Muscle of arm (tissue), 14 donors: ENCODE measurements at places on chromosomes 1 and 21. TPM values are rescaled to one million over a fixed set of nuclear protein-coding genes. Genes with fewer than 3 reads are reported as not detected.

LAD1 gene
- polyA plus RNA-seq, result 15.9 TPM

DNA sequence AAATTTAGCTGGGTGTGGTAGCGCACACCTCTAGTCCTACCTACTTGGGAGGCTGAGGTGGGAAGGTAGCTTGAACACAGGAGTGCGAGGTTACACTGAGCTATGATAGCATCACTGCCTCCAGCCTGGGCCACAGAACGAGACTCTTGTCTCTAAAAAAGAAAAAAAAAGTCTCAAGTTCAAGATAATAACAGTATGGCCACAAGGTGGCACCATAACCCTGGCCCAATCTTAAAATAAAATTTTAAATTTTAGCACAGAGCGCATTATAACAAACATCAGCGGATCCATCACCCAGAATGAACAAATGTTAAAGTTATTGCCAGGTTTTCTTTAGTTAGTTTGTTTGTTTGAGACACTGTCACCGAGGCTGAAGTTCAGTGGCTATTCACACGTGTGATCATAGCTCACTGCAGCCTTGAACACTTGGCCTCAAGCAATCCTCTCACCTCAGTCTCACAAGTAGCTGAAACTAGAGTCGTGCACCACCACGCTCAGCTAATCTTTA lies 2.9 kb upstream of the HTR6 start:
- DNase-seq, result peak; percentile 61

GRCh38 chr1:237672748-237673147 lies 218.0 kb downstream of the ZP4 start:
- DNase-seq, result no peak

GRCh38 chr1:238648751-238649150 lies 737.6 kb upstream of the CHRM3 start:
- DNase-seq, result no peak

GRCh38 chr1:205449750-205450443 lies 5.9 kb downstream of the BLACAT1 start:
- DNase-seq, result no peak

DNA sequence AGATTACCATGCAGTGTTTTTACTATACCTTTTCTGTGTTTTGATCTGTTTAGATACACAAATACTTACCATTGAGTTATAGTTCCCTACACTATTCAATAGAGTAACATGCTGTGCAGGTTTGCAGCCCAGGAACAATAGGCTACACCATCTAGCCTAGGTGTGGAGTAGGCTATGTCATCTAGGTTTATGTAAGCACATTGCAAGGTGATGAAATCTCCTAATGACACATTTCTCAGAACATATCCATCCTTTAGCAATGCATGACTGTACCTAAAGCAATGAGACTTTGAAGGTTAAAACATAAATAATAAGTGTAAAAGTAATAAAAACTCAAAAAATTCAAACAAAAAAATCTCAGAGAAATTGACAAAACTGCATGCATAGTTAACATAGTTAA lies 358.6 kb downstream of the USH2A start:
- DNase-seq, result no peak
